ENCODE measurements at places on chromosomes 12 and 14.

GRCh38 chr12:47846294-47846996, 26.7 kb upstream of the HDAC7 start:
- no peak for DNase-seq

DNA sequence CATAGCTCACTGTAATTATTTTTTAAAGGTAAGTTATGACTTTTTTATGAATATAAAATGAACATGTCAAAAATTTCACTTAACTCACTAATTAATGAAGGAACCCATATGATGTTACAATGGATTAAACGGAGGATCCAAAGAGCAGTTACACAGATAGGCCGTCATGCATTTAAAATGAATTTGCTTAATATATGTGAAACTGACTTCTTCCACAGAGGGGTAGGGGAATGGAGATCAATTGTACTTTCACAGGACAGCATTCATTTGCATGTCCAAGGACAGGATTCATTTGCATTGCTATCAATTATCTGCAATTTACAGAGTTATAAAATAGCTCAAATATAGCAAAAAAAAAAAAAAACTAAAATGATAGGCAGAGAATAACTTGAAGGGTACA, 6.6 kb upstream of the CRY1 start:
- DNase-seq, result no peak

- DNase-seq, result no peak
Measured at GRCh38 chr14:22390195-22390594, 198.8 kb downstream of the DAD1 start.

GRCh38 chr12:1575408-1576401, 18.7 kb downstream of the FBXL14 start:
- DNase-seq, result peak; percentile 73

- DNase-seq, result peak; percentile 81
Measured at GRCh38 chr14:68682166-68683103, 110.4 kb downstream of the ZFP36L1 start.

DNA sequence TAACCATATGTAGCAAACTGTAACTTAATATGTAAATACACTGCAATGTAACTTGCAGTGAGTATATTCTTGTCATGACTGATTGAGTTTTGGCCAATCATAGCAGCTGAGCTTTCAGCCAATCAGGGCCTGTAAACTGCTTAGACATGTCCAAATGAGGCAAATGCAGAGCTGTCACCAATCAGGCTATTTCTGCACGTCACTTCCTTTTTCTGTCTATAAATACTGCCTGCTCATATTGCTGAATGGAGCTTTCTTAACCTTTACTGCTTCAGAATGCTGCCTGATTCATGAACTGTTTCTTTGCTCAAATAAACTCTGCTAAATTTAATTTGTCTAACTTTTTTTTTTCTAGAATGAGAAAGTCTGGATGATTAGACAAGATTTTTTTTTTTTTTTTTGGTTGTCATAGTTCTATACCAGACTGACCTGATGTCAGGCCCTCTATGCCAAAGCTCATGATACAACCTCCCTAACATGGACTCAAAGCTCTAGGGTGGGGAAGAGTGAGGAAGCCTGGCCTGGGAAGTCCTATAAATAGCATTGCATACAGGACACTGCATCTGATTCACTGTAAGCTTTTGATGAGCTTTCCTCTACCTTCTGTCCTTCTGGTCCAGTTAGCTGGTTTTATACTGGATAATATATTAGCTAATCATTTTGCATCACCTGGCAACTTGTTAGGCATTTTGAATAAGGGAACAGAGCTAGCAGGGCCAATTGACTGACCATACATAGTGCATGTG, 12.0 kb downstream of the MGP start:
- no peak for DNase-seq

DNA sequence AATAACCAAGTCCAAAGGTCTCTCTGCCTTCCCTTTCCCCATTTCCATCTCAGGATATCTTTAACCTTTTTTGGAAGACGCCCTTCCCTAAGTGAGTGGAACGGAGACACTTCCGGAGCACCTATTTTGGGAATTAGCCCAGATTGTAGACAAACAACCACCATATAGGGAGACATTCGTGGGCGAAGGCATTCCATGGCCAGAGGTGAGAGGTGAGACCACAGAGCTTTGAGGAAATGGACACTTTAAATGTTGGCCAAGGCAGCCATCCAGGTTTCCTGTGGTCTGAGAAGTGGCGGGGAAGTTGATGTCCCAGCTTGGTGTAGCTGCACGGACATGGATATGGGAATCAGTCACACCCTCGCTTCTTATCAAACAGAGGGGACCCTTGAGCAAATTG, 69.4 kb upstream of the BDKRB2 start:
- no peak for DNase-seq

GRCh38 chr14:24366721-24367513, 1.1 kb upstream of the NFATC4 start:
- DNase-seq, result peak; percentile 98

GRCh38 chr14:89098254-89098653, 273.8 kb downstream of the TTC8 start:
- no peak for DNase-seq

DNA sequence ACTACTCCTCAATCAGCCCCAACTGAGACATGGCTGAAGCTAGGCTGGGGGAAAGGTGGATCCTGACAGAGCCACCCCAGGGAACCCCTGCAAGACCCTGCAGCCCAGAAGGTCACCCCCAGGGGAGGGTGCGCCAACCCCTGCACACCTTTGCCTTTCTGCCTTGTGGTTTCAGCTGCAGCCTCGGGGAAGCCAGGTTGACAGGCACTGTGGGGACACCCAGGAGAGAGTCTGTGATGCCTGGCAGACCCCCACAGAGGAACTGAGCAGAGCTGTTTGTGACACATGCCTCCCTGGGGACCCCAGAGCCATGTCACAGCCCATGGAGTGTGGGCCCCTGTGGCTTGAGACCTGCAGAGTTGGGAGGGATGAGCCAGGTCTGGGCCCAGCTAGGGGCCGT, 11.8 kb upstream of the HHIPL1 start:
- DNase-seq, result no peak

DNA sequence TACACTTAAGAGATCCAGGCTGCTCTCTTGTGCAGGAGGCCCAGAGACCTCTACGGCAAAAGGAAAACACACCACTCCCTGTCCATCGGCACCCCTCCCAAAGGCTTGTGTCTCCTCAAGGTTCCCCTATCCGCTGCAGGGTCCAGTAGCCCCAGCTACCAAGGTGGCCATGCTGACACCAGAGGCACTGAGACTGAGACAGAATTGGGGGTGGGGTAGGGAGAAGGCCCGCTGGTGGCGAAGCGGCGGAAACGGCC, 590 bp downstream of the DDIT3 start:
- DNase-seq, result no peak

- peak; percentile 36 for DNase-seq
Measured at GRCh38 chr12:121132601-121133481, at the start of gene P2RX7. TSS of gene P2RX7 (plus strand) at chr12:121132876. CDS start at chr12:121132971, 95 bp downstream.

GRCh38 chr12:120822832-120823503, 81.2 kb downstream of the SPPL3 start:
- no peak for DNase-seq

DNA sequence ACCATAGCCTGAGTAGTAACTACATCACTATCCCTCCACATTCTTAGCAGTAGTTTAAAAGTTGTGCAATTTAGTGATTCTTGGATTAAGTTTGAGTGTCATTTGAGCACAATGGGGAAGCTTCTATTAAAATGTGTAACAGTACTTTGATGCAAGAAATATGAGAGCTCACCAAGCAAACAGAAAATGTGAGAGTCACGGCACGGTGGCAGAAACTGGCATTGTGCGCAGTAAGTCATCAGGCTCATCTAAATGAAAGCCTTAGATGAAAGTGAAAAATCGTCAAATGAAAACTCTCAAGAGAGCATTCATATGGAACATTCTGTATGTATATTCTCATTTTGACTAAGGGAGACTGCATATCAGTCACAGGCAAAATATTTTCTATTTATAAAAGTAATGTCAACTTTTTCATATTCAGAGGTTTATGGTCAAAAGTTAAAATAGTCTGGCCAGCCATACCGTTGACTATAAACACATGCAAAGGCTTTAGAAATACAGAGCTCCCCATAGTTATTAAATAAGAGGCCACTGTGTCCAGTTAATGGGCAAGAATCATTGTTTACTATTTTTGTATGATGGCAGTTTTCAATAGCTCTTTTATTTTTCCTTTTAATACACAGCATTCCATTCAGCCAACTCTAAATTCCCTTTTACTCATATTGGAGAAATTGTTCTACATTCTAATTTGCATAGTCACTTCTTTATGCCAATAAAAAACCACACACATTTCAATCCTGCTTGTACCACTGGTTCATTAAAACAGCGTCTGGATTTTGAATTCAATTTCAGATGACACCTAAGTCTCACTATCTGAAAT, 167.9 kb downstream of the PRKD1 start:
- no peak for DNase-seq

DNA sequence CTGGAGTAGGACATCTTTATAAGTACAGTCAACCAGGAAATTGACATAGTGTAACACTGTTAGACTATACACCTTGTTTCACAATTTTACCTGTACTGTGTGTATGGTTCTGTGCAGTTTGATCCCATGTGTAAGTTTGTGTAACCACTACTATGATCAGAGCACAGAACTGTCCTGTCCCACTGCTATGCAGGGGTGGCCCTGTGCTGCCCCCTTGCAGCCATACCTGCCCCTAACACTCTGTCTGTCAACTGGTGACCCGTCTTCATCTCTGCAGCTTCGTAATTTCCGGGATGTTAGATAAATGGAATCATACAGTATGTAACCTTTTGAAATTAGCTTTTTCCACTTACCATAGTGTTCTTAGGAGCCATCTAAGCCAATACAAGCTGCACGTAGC, 58.7 kb upstream of the RD3L start:
- DNase-seq, result no peak

GRCh38 chr14:104676694-104677511, 12.5 kb upstream of the INF2 start:
- DNase-seq, result no peak

DNA sequence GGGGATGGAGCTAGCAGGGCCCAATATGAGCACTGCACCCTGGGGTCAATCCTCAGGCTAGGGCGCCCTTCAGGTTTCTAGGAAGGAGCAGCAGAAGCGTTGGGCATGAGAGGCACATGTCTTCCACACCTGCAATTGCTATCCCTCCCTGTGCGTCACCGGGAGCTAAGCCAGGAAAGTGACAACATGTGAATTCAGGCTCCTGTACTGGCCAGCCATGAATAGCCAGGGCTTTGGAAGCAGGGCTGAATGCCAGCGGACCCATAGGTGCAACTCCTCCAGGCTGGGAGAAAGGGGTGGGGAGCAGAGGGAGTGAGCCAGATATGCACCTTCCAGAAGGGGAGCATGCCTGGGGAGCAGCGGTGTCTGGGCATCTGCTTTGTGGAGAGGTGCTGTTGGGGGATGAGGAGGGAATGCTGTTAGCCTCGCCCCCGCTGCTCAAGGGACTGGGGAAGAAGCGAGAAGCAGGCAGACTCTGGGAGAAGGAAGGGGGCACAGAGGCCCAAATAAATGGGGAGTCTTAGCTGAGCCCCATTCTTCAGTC, 6.1 kb downstream of the HOXC5 start:
- DNase-seq, result no peak

GRCh38 chr12:6607751-6608591, 792 bp upstream of the CHD4 start:
- peak; percentile 76 for DNase-seq

- DNase-seq, result no peak
Measured at GRCh38 chr12:87266305-87266704, 762.9 kb downstream of the C12orf50 start.

GRCh38 chr12:94769047-94769420, 118.7 kb upstream of the TMCC3 start:
- DNase-seq, result no peak

- no peak for DNase-seq
Measured at GRCh38 chr14:28536889-28537288, 229.7 kb upstream of the FOXG1 start.

- no peak for DNase-seq
Measured at GRCh38 chr12:57031138-57031725, 14.9 kb upstream of the TAC3 start.

GRCh38 chr12:43749016-43749415, 9.6 kb downstream of the PUS7L start:
- DNase-seq, result no peak

DNA sequence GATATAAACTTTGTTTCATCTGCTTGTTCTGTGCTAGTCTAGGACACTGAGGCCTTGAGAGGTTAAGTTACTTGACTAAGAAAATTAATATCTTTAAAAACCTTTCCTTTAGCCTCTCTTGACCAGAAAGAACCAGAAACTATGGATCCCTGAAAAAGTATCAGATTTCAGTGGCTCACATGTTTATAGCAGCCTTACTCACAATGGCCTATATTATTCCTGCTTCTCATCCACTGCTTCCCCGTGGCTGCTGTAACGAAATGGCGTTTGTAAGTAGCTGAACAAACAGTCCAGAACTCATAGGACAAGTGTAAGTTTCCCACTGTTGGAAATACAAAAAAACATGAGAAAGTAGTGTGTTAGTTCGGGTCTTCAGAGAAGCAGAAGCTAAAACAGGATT, 3.2 kb upstream of the PYGL start:
- no peak for DNase-seq

- no peak for DNase-seq
Measured at GRCh38 chr12:39780913-39781446, 161.4 kb upstream of the ABCD2 start.

- no peak for DNase-seq
Measured at GRCh38 chr12:108131657-108132126, 2.6 kb downstream of the WSCD2 start.

DNA sequence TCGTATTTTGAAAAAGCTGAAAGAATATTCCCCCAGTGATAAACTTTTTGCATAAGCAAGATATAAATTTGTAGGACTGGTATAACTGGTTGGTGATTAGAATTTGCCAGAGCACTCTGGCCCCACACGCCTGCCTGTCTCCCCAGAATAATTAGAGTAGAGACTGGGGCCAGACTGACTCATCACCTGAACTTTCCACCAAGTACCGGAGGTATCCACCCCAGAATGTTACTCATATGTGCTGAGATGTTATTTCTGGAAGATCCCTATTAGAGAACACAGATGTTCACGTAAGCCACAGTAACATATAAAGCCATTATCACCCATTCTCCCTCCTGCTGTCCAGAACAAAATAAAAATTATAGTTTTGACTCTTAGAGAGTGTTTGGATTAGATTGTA, 49.5 kb upstream of the PIWIL1 start:
- no peak for DNase-seq

DNA sequence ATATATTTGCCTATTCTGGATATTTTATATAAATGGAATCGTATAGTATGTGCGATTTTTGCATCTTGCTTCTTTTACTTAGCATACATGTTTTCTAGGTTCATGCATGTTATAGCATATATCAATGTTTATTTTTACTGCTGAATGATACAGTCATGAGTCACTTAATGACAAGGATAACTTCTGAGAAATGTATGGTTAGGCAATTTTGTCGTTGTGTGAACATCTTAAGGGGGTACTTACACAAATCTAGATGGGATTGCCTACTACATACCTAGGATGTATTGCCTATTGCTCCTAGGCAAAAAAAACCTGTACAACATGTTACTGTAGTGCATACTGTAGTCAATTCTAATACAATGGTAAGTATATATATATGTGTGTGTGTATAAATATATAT, 8.8 kb downstream of the USP15 start:
- DNase-seq, result no peak
